Hypothalamus (tissue), 51 donors: ENCODE measurements at places on chromosomes 13 and 19.

GRCh38 chr19:46287585-46287984 lies 9.3 kb upstream of the HIF3A start:
- no peak for DNase-seq

DNA sequence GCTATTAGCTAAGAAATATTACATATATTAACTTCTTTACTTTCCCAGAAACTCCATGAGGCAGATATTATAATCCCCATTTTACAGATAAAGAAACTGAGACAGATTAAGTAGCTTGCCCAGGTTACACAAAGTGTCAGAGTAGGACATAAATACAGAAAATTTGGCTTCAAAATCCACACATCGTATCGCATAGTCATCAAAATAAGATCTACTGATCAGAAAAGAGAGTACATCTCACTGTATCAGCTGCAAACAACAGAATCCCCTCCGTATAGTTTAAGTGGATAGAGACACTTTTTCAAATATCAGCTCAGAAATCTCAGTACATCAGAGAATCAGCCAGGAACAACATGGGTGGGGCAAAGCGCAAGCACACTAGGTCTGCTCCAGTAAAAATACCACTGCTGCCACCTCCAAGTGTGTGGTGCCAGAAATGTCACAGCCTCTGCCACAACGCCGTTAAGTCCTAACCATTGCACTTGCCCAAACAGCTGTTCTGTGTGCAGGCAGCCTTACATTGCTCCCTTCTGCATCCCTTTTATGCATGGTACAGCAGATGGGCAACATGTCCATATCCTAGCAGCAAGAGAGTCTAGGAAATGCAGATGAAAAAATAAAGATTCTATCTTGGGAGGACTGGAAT lies 204.8 kb downstream of the KLF12 start:
- DNase-seq, result no peak

- no peak for DNase-seq
Measured at GRCh38 chr19:23772675-23773063, 14.0 kb upstream of the ZNF681 start.

- no peak for DNase-seq
Measured at GRCh38 chr13:60514891-60515290, 117.9 kb downstream of the TDRD3 start.

GRCh38 chr13:95677564-95678266 lies 776 bp downstream of the DNAJC3 start:
- no peak for DNase-seq

DNA sequence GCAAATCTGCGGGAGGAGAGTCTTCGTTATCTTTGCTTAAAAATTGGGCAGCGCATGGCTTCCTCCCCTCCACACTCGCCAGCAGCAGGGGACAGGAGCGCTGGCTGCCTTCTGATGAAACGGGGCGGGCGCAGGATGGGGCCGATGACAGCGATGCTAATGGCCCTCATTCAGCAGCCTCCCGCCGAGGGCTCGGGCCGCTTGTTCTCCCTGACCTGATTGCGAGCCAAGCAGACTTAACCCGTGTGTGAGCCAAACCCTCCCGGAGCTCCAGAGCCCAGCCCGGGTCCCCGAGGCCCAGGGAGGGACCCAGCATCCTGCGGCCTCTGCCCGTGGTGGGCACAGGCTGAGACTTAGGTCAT lies 90.3 kb downstream of the KDM4B start:
- DNase-seq, result no peak

DNA sequence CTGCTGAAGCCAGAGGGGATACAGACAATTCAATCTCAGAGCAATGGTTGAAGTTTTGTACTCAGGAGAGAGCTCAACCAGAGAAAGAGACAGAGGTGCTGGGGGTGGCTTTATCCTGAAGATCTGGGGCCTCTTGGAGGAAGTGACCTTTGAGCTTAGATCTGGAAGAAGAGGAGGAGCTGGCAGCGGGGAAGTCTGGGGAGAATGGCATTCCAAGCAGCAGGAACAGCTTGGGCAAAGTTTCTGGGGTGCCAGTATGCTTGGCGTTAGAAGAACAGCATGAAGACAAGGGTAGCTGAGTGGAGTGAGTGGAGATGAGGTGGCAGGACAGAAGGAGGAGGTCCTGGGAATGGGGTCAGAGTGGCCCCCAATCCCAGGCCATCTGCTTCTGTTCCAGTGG lies 11.3 kb downstream of the MAST3 start:
- no peak for DNase-seq

GRCh38 chr19:19105365-19106055 lies 32.8 kb downstream of the TMEM161A start:
- no peak for DNase-seq

DNA sequence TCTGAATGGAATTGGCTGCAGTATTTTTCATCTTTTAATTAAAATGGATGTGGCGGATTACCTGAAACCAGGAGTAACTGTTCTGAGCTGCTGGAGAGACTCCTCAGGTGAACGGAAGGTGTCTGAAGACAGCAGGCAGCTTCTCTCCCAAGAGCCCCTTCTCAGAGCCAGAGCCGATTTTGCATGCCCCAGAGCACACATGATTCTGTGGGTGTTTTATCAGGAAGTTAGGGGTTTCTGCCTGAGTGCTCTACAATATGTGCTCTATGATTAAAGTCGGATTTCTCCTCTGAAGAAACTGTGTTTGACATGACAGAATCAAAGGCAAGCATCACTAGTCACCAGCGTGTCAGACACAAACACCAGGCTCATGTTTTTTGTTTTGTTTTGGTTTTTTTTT lies 60.7 kb upstream of the MCF2L start:
- DNase-seq, result no peak

- DNase-seq, result no peak
Measured at GRCh38 chr19:37074111-37074510, 4.1 kb upstream of the ZNF420 start.
